ENCODE measurements at places on chromosomes 3 and 15.
A peak's percentile ranks its signal among the peaks of the same experiment; 100 is the strongest.

DNA sequence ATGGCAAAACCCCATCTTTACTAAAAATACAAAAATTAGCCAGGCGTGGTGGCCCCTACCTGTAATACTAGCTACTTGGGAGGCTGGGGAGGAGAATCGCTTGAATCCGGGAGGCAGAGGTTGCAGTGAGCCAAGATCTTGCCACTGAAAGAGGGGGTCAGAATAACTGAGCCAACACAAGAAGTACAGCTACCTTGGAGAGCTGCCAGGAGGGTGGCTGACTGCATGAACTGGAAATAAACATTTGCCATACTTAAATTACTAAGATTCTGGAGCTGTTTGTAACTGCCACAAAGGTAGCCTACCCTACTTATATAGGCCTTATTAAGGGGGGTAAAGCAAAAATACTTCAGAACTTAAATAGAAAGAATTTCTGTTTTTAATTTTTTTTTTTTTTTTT lies 15.4 kb upstream of the PIK3CB start:
- no peak for DNase-seq

DNA sequence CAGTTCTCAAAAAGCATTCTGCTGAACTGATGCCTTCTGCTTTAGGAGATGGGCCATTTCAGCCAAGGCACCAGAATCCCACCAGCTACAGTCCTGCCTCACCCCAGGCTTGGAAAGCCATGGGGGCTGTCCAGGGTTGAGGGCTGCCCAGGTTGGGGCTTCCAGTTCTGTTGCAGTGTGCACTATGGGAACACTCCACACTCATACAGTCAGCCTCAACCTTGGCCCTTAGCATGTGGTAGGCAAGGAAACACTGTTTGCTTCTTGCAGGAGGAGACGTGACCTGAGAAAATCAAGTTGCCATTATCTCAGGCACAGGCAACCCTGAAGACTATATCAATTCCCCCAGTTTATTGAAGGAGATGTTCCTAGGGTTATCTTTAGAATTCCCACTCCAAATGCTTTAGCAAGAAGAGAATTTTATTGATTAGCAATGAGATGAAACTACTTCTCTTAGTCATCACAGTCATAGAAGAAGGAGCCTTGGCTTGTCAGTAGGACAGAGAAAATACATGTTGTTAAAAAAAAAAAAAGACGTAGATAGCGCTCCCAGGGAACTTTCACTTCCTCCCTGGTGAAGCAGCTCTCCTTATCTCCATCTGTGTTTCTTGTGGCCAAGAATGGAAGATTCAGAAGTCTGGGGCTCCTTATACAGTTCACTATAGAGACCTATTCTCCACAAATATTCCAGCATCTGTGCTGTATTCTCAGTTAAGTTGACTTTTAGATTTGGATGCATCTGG lies 38.3 kb upstream of the IL12A start:
- DNase-seq, result no peak

DNA sequence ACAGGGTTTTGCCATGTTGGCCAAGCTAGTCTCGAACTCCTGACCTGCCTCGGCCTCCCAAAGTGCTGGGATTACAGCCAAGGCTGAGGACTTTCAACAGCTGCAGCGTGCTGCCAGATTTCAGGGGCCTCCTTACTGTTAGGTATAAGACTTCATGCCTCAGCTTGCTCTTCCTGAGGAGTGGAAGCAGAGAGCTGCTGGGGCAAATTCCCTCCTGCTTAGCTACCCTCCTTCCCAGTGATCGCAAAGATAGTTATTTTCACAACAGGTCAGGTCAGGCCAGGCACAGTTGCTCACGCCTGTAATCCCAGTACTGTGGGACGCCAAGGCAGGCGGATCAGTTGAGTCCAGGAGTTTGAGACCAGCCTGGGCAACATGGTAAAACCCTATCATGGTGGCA lies 2.6 kb upstream of the CPNE9 start:
- no peak for DNase-seq

DNA sequence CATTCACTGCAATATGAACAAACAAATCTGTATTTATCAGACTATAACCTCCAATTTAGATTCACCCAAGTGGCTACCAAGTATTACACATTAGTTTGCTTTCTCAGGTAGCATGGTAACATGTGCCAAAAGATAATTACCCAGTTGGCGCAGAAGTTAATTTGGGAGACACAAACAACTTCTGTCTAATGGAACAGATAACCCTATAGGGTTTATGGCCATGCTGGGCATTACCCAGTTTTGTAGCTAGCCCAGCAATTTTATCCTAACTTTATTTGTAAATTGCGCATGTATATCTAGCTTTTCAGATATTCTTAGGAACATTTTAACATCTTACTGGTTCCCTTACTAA lies 780 bp downstream of the RPL22L1 start:
- DNase-seq, result no peak

GRCh38 chr3:25354071-25354470 lies 74.0 kb upstream of the RARB start:
- no peak for DNase-seq

GRCh38 chr15:61132211-61132610 lies 96.9 kb downstream of the RORA start:
- DNase-seq, result no peak

- no peak for DNase-seq
These were observed 354.7 kb downstream of the FGF12 start for GRCh38 chr3:192372616-192373015.

GRCh38 chr15:61227950-61228936 lies 859 bp downstream of the RORA start:
- DNase-seq, result peak; percentile 39

DNA sequence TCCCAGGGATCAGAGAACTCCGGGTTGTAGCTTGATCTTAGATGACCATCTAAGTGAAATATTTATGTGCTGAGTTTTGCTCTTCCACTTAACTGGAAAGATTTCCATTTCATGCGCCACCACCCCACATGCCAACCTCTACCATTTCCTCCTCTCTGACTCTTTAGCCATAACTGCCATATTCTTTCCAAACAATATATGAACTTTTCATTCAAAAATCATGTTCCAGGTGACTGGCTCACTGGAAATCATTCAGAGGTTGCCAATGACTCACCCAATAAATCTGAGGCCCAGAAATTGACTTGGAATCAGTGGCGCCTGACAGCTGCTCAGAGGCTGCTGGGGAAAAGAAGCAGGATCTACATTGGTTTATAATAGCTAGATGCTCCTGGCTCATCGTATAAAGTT lies 31.6 kb upstream of the FAM174B start:
- DNase-seq, result no peak

GRCh38 chr3:12841970-12842328 lies 584 bp upstream of the RPL32 start:
- no peak for DNase-seq

GRCh38 chr3:133761605-133762484 lies 15.7 kb downstream of the TF start:
- DNase-seq, result no peak

- DNase-seq, result no peak
These were observed 8.8 kb downstream of the CRYBG3 start for GRCh38 chr3:97830638-97831037.

GRCh38 chr3:48415251-48415953 lies 14.5 kb downstream of the PLXNB1 start:
- no peak for DNase-seq

- no peak for DNase-seq
These were observed 99.8 kb upstream of the PRR20G start for GRCh38 chr3:127387556-127388153.

GRCh38 chr3:128727996-128728395 lies 2.0 kb downstream of the RAB7A start:
- no peak for DNase-seq

- DNase-seq, result no peak
These were observed 391.9 kb upstream of the THBS1 start for GRCh38 chr15:39188930-39189329.

GRCh38 chr3:15505479-15506165 lies 15.9 kb downstream of the COLQ start:
- DNase-seq, result no peak

DNA sequence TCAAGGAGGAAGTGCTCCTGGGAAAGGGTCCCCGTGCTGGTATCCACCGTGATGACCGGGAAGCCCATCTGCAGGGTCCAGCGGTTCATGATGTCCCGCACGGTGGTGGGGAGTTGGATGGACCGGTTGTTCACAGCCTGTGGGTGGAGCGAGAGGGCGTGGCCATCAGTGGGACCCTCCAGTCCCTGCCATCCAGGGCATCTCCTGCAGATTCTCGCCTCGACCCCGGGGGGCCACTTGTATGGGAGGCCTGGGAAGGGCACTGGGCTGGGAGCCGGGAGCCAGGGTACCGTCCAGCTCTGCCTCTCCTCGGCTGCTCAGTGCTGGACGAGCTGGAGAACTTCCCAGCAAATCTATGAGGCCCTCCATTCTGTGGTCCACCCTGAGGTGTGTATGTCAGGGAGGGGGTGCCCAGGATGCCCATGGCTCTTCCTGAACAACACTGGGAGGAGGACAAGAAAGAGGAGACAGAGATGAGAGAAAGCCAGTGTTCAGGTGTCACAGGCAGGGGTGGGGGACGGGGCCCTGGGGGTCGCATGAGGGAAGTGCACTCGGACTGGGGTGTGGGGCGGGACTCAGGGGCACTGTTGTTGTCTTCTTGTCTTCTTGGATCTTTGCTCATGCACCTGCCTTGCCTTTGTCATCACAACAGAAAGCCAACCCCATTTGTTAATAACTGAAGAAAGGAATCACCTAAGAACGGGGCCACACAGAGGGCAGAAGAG lies 13.0 kb downstream of the ANPEP start:
- no peak for DNase-seq

DNA sequence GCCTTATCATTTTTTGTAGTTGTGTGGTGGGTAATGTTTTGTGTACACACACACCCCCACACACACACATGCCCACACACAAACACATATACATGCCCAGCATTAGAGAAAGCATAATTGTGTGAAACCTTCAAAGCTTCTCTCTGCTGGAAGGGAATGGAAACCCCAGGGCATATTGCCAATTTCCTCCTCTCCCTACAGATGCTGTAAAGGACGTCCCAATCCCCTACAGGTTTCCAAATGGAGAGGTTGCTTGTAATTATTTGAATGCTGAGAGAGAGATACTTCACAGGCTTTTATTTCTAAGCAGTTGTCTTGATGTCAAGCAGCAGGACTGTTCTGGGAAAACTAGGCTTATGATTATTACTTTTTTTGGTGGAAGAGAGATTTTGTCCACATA lies 23.0 kb upstream of the CCK start:
- DNase-seq, result no peak

DNA sequence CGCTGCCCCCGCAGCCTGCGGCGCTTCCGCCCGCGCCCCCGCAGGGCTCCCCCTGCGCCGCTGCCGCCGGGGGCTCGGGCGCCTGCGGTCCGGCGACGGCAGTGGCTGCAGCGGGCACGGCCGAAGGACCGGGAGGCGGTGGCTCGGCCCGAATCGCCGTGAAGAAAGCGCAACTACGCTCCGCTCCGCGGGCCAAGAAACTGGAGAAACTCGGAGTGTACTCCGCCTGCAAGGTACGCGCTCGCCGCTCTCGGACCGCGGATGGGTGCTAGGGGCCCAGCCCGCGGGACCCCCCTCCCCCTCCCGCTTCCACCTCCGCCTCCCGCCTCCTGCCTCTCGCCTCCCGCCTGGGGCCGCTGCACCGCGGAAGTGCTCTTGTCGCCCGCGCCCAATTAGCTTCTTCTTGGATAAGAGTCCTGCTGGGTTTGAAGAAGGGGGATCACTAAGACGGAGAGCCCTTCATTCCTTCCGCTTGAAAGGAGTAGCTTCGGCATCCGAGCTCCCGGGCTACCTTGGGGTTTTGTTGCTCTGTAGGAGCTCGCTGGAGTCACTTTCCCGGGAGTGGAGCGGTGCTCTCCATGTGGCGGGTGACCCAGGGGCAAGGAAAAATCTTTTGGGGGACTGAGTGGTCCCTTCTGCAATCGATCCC lies 426 bp downstream of the KAT2B start:
- DNase-seq, result peak; percentile 71

Data from H9 (cell line).